ENCODE measurements at places on chromosomes 5 and 9. TPM values are rescaled to one million over a fixed set of nuclear protein-coding genes. Genes with fewer than 3 reads are reported as not detected.

Gene LOX
- total RNA-seq = 27.8 TPM

Gene MARVELD2
- total RNA-seq = 23.4 TPM

Gene PCDHB12
- total RNA-seq = 0.91 TPM

Gene CLTB
- total RNA-seq = 54.5 TPM

DNA sequence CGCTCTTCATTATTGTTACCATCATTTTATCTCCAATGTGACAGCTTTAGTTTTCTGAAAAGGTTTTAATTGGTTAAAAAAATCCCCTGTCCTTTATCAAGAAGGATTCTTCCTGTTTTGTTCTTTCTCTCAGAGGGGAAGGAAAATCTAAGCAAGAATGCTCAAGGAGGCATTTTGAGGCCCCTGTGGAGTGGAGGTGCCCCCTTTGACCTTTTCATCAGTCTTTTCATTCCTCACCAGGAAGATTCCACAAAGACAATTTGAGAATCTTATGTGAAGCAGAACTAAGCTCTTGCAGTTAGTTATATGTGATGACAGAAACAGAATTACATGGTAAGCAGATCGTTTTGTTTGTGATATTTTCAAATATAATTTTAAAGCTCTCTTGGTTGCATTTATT is 489.6 kb downstream of the MAN2A1 start:
- no peaks in the 10 kb centered on the region for H3K4me1 ChIP-seq
- no peak for DNase-seq
- no peak overlapping the region for H3K4me3 ChIP-seq
- no peaks in the 10 kb centered on the region for H3K27me3 ChIP-seq
- H3K27ac ChIP-seq = no peak overlapping the region
